Stimulated activated CD4-positive, alpha-beta T cell treated with anti-CD3 and anti-CD28 coated beads, TNF-alpha, amount 100 ng/mL, for 4 hours (primary cell): ENCODE measurements at places on chromosomes 13 and 19.
A peak's percentile ranks its signal among the peaks of the same experiment; 100 is the strongest.

GRCh38 chr13:33882804-33883203 is 64.9 kb downstream of the RFC3 start:
- no peak for DNase-seq

- DNase-seq, result no peak
Measured at GRCh38 chr13:58744686-58745085, 1113.1 kb downstream of the PCDH17 start.

GRCh38 chr19:57319869-57320179 is 448 bp upstream of the ZNF543 start:
- no peak for DNase-seq

DNA sequence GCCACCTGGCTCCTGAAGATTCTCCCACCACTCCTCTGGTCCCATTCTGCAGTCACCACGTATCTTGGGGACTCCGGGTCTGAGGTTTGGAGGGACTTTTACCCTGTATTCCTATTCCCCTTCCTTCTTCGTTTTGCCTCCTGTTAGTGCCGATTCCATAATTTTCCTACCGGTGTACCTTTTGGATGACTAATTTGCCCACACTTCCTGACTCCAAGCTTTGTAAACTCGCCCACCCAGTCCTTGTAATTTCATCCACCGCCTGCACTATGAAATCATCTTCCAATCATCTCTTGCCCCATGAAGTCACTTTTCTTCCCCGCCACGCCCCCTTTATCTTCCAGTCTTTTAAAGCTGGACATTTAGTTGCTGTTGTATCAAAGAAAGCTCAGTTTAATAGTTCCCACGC is 572 bp downstream of the UCHL3 start:
- DNase-seq, result no peak

DNA sequence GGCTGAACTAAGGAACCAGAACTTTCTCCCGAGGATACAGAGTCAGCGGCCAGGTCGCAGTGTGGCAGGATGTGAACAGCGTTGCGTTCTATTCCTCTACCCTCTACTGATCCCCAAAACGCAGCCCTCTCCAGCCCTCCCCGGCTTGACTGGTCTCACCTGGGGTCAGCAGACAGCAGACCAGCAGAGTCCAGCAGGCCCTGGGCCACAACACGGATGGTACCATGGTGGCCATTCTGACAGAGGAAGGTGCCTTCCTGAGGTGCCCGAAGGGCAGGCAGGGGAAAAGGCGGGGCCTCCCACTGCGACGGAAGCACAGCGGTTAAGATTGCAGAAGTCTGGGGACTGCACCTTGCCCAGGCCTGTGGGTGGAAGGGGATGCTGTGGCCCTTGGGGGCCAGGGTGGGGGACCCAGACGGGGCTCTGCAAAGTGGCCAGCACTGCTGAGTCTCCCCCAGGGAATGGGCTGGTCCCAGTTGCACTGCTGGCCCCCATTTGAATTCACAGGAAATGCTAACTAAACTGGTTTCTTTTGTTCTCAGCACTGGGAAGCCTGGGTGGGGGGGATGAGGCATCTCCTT is at the start of gene ICAM3:
TSS of gene ICAM3 (minus strand) at position 245 of the 581 bp plus-strand sequence. CDS start at position 235, 10 bp downstream.
- peak; percentile 47 for DNase-seq

DNA sequence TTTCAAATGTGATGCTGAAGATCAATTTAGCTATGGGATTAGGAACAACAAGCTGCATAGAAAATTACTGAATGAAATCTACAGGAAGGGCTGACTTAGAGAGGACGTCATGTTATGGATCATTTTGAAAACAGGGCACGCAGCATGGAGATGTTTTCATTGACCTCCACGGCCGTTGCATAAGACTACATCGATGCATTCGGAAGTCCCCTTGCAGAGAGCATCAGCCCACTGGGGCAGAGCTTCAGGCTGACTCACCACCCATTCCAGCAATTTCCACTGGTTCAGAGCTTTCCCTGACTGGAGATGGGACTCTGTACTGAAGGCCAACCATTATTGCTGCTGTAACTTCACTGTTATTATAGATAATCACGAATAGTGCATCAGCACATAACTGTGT is 305.3 kb downstream of the IRS2 start:
- no peak for DNase-seq

- DNase-seq, result no peak
Measured at GRCh38 chr13:70080012-70080411, 27.6 kb upstream of the ATXN8OS start.

- DNase-seq, result no peak
Measured at GRCh38 chr13:35512271-35512920, 35.9 kb upstream of the MAB21L1 start.

DNA sequence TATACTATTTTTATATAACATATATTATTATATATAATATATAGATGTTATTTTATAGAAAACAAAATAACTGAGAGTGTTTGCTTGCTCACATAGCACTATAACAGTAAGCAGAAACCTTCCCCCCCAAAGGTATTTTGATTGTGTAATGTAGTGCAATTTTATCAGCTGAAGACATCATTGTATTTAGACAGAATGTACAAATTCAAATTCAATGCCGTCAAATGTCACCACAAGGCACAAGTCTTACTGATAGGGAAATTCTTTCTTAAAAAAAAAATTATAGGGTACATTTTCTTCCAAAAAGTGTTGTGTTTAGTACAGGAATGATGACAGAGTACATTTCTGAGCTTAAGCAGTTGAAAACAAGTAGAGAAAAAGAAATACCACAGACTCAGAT is 1147.1 kb upstream of the SPRY2 start:
- no peak for DNase-seq

- no peak for DNase-seq
Measured at GRCh38 chr19:6440905-6441304, 7.3 kb upstream of the SLC25A41 start.

GRCh38 chr13:27954406-27954851 is 14.7 kb downstream of the CDX2 start:
- DNase-seq, result no peak
